Esophagus mucosa (tissue), 1 donor: ENCODE measurements at places on chromosomes 5 and 9.

DNA sequence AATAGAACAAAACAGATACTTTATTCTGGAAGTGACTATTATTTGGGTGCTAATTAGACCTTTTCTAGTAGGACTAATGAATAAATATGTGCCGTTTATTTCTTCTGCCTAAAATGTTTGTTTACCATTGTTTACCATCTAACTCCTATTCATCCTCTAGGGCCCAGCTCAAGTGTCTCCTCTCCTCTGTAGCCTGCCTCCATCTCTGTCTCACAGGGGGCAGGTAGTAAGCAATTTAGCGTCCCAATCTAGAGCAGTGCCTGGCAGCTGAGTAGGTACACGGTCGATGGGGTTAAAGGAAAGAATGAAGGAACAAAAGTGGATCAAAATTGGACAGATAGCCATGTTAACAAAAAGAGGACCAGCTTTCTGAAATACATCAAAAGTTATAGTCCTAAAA is 230.9 kb downstream of the SLF1 start:
- no peak for ATAC-seq

- no peak for ATAC-seq
Observed at GRCh38 chr9:124390794-124391658, 24.2 kb downstream of the PSMB7 start.

- ATAC-seq = no peak
Observed at GRCh38 chr5:26669523-26669922, 368.9 kb downstream of the CDH9 start.

DNA sequence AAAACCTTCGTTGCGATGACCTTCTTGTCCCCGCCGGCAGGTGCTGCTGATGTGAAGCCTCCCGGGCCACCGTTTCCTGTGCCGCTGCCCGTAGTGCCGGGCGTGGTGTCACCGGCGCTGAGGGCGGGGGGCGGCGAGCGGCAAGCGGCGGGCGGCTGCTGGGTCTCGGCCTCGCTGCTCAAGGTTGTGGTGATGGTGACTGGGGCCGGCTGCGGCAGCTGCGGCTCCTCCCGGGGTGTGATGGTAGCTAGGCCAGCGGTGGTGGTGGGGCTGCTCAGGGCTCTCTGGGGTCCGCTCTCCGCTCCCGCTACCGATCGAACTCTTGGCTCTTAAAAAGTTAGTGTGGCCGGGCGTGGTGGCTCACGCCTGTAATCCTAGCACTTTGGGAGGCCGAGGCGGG is 36.0 kb upstream of the PTPN3 start:
- ATAC-seq = no peak

DNA sequence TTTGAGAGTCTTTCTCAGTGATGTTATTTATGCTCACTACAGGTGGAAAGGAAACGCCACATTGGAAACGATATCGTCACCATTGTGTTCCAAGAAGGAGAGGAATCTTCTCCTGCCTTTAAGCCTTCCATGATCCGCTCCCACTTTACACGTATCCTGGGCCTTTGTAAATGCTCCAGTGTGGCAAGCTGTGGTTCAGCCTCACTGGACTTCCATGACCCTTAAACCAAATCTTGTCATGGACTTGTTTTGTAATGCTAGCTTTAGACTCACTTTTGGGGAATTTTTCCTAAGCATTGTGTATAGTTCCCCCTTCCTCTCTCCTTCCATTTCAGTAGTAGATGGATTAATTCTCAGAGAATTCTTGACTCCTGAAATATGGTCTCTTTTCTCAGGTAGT is 60.9 kb upstream of the SLC2A8 start:
- ATAC-seq = no peak

DNA sequence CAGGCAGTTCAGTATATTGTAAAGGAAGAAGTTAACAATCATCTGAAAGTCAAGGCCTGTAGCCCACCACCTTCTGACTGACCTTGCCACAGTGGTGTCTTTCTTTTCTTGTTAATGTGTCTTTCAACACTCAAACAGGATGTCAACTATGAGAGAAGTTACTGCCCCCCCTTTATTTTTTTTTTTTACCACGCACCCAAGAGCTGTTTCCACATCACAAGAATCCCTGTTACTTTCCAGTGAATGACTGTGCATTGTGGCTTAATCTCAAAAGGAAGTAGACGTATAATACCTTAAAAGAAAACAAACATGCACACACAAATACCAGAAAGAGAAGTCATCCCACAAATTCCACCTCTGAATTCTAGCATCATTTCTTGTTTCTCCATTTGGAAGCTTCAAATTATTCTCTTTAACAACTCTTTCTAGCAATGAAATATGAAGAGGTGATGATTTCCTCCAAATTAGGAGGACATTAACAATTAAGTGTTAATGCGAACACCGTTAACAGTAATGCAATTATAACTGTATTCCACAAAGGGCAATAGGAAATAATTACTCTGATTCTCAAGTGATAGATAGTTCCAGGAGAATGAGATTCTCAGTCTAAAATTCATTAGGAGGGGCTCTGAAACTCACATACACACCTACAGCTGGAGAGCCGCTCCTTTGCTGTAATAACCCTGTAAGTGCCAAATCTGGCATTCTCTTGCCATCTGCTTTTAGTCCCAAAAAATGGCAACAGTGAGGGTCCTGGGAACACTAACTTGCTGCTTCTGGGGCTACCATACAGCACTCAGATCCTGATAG is 201.0 kb downstream of the EFNA5 start:
- ATAC-seq = peak; percentile 56

DNA sequence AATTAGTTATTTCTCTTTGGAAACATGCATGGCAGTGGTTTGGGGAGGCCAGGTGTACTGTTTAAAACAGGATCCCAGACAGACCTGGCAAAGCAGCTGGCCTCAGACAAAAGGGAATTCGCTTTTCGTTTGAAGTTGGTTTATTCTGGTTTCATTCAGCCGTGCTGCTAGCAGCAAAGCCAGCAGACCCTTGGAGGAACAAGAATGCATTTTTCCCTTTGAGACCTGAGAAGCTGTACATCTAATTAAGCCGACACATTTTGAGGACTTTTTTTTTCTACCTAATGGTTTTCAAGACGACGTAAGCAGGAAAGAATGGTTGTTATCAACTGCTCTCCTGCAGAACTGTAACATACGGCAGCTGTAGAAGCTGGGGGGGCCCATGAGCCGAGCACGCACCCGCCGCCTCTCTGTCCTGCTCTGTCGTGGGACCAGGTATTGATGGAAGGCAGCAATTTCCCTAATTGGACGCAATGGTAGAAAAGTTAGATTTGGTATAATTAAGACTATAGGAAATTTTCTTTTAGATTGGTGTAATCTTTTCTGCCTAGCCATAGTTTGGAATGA is 13.6 kb downstream of the PLEKHG4B start:
- no peak for ATAC-seq

DNA sequence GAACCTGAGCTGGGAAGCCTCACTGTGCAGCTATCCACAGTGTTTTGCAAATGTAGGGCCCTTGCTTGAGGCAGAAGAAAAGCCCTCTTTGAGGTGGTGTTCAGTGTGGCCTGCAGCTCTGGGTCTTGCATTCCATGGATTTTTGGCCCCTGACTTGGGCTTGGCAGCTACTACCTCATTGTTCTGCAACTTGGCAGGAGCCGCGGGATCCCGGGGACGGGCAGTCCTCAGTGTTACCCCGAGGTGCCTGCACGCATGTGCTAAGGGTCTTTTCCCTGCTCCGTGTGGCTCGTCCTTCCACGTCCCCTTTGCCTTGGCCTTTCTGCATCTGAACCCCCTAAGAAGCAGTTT is 39.8 kb downstream of the NEK6 start:
- peak; percentile 28 for ATAC-seq
